NCI-H2081 (cell line): ENCODE measurements at places on chromosomes 4 and X.

DNA sequence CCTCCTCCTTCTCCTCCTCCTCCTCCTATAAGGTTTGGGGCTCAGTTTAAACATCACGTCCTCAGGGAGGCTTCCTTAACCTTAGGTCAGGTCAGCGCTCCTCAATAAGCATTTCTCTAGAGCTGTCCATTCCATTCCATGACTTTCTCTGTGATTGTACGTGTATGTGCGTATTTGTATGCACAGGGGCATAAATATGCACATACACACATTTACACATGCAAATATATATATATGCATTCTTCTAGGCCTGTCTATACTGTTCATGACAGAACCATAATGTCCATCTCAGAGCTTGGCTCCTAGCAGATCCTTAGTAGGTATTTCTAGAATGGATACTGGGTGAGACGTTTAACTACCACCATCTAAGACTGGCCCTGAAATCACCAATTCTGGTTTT, 258.6 kb downstream of the STIM2 start:
- DNase-seq = no peak

- no peak for DNase-seq
Measured at GRCh38 chr4:91525621-91526020, 778.1 kb upstream of the GRID2 start.

- DNase-seq = no peak
Measured at GRCh38 chrX:5640071-5640470, 588.6 kb downstream of the NLGN4X start.

GRCh38 chrX:103066606-103067005, 2.6 kb upstream of the BEX1 start:
- DNase-seq = no peak

GRCh38 chr4:155675709-155676429, 9.2 kb downstream of the GUCY1A1 start:
- no peak for DNase-seq
